Activated T-helper 1 cell treated with Interleukin-2 at 50 U/mL for 16 hours (primary cell): ENCODE measurements at places on chromosomes 6 and 20.
A peak's percentile ranks its signal among the peaks of the same experiment; 100 is the strongest.

DNA sequence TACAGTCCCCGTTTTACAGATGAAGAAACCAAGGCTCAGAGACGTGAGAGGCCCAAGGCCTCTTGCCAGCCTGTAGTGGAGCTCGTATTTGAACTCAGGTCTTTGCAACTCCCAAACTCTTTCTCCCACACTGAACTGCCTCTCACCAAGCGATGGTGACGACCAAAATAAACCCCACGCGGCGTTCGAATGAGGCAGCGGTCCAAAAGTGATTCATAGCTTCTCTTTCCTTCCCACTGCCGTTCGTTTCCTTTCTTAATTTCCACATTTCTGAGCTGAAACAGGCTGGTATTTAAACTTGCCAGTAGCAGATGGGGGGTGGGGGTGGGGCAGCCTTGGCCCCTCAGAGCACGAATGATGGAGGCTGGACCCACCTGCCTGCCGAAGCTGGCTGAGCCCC lies 252.9 kb upstream of the KCNG1 start:
- DNase-seq = no peak

- no peak for DNase-seq
Measured at GRCh38 chr6:169807699-169808607, 56.5 kb downstream of the ERMARD start.

GRCh38 chr6:135664527-135664926 lies 167.0 kb upstream of the AHI1 start:
- DNase-seq = no peak

GRCh38 chr20:47355489-47356219 lies 845 bp downstream of the ZMYND8 start:
- no peak for DNase-seq

DNA sequence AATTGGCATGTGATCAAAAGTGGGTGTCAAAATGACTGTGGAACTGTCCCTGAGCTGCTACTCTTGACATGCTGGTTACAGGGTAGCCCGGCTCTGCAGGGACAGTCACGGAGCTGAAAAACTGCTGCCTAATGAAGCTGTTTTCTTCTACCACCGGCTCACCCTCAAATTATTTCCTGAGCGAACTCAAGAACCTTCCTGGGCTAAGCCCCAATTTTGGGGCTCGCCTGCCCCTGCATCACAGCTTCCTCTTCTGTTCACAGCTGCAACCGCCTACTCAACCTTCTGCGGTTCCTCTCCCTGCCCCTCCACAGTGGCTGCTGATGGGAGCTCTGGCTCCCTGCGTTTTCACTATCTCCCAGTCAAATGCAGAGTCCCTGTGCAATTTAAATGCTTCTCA lies 110.8 kb upstream of the MLN start:
- DNase-seq = peak; percentile 24

DNA sequence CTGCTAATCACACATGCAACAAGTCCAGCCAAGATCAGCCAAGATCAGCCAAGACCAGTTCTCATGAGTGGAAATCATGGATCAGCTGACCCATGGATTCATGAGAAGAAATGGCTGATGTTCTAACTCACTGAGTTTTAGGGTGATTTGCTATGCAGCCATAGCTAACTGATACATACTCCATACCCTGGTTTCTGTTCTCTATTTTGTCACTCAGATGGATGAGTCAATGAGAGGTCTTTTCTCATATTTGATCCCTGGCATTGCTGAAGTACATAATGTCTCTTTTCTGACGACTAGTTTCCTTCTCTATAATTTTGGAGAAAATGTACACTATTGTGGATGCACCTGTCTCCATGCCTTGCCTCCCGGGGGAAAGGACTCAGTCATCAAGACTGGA lies 118.4 kb upstream of the LY86 start:
- no peak for DNase-seq

DNA sequence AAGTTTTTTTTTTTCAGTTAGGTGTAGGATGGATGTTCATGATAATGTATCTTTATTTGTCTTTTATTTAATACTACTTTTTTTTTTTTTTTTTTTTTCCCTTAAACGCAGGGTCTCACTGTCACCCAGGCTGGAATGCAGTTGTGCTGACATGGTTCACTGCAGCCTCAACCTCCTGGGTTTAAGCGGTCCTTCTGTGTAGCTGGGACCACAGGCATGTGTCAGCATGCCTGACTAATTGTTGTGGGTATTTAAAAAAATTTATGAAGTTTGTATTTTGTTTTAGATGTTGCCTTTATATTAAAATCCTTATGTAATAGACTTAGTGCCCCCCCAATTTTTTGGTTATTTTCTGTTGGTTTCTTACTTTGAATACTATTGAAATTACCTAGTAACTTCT lies 42.6 kb downstream of the NCOA3 start:
- DNase-seq = no peak

GRCh38 chr6:107314531-107314939 lies 144.8 kb downstream of the PDSS2 start:
- DNase-seq = no peak

DNA sequence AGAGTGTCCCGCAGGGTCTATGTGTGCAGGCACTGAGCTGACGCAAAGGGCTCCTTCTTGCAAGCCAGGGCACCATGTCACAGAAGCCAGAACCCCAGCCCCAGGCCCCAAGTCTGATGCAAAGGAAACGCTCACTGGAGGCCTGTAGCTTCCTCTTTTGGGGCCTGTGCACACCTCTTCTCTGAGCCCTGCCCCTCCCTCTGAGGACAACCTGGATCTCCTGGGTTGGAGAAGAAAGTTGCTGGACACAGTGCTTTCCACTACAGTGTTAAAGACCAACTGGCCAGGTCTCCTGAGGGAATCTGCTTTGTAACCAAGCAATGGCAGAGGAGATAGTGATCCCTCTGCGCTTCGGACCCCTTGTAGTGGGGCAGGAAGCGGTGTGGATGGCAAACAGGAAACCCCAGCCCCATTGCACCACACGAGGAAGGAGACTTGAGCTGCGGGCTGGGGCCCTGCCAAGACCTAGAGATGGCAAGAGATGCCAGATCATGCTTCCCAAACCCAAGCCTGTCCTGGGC lies 90.0 kb downstream of the PRND start:
- peak; percentile 64 for DNase-seq

- DNase-seq = no peak
Measured at GRCh38 chr6:139418481-139419132, 44.2 kb upstream of the CITED2 start.

DNA sequence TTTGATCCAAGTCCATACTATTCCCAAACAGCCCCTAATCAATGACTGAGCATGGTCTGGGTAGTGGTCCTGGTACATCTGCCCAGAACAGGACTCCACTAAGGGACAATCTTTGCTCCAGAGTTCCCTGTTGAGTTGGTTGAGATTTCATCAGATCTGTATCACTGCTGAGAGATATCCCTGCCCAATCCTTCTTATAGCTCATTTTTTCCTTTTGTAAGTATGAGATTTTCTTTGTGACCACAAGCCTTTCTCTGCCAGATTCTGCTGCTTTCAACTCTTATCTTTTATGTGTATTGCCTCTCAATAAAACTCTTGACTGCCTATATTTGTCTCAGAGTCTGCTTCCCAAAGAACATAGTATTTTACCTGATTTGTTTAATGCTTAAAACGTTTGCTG lies 46.2 kb upstream of the LAMA2 start:
- DNase-seq = no peak

- DNase-seq = no peak
Measured at GRCh38 chr6:90044833-90045381, 150.6 kb downstream of the GJA10 start.

GRCh38 chr20:51966296-51966971 lies 164.1 kb upstream of the SALL4 start:
- no peak for DNase-seq

DNA sequence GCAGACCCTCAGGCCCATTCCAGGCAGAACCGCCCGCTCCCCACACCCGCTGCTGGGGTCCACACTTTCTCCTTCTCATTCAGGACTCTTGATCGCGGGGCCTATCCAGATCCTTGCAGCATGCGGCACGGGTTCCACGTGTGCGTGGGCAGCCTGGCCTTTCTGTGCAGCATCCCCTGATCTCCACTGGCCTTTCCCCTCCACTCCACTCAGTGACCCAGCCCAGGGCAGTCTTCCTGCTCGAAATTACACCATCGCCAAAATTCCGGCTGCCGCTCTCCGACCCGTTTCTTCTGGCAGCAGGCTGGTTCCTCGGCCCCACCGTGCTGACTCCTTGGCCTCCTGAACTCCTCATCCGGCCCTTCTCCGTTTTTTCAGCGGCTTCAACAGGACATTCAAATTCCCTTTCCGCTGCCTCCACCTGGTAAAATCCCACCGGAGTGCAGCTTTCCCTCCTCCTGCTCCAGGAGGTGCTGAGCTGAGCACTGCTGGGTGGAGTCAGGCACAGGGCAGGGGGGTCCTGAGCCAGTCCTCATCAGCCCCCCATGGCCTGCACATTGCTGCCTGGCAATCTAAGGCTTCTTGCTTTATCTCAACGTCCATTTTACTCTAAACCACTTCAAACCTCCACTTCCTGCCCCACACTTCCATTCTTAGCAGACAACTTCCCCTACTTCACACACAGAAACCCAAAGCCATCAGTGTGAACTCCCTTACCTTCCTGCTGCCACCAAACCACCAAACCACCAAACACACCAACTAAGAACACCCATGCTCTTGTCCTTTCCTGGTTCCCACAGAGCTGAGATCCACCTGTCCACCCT lies 9.0 kb downstream of the SFT2D1 start:
- no peak for DNase-seq

- DNase-seq = peak; percentile 4
Measured at GRCh38 chr6:110039981-110040383, 61.9 kb downstream of the GPR6 start.

DNA sequence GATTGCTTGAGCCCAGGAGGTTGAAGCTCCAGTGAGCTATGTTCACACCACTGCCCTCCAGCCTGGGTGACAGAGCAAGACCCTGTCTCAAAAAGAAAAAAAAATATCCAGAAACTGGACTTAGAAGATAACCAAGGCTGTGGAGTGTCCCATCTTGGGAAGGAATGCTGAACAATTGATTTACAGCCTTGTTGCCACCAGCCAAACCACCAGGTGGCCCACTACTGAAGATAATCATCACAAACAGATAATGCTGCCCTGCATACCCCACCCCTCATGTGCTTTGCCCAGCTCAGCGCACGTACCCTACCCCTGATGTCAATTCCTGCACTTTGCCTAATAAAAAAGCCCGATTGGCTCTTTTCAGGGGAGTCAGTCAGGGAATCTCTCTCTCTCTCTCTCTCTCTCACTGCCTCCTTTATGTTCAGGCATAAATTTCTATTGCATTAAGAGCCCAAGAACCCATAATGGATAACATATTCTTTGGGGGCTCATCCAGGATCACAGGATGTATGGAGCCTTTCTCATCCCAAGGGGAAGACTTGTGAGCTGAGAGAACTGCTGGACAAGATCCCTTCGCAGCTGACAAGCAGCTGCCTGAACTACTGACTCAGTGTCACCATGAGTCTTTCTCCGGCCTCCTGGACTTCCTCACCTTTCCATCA lies 166.4 kb downstream of the CD24 start:
- no peak for DNase-seq
